Lung microvascular endothelial cell (primary cell): ENCODE measurements at places on chromosomes 3 and 15.

- peak; percentile 14 for DNase-seq
Measured at GRCh38 chr15:61169904-61170695, 59.0 kb downstream of the RORA start.

GRCh38 chr15:32923176-32923575 lies 205.4 kb downstream of the GREM1 start:
- no peak for DNase-seq

GRCh38 chr3:168216851-168217250 lies 121.1 kb upstream of the GOLIM4 start:
- DNase-seq = no peak

- DNase-seq = no peak
Measured at GRCh38 chr15:91941871-91942658, 88.6 kb downstream of the SLCO3A1 start.

GRCh38 chr15:88701561-88702095 lies 62.8 kb downstream of the ISG20 start:
- DNase-seq = peak; percentile 50

GRCh38 chr15:25545017-25545416 lies 106.2 kb upstream of the UBE3A start:
- no peak for DNase-seq
